Lung microvascular endothelial cell (primary cell): ENCODE measurements at places on chromosomes 4 and X. TPM values are rescaled to one million over a fixed set of nuclear protein-coding genes. Genes with fewer than 3 reads are reported as not detected.

The RHOXF2 gene
- not detected in 2 replicates for total RNA-seq

- no peak for DNase-seq
These were observed 54.7 kb upstream of the RBM47 start for GRCh38 chr4:40684404-40684803.

- DNase-seq, result no peak
These were observed 226.7 kb downstream of the ARHGAP10 start for GRCh38 chr4:147958489-147959065.

DNA sequence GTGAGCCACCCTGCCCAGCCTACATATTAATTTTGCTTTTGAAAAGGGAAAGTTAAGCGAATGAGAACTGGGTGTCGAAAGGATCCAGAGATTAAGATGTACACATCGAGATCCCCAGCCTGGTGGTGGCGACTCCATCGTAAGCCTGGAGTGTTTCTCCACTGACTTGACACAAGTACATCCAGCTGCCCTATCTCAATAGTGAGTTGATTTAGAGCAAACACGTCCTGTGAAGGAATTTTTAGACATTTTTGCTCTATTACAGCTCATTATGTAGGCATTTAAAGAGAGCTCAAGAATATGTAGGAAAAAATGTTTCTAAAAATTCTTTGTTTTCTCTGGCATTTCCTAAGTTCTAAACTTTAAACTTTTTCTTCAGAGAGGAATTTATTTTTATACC, 11.7 kb upstream of the CLDN34 start:
- DNase-seq, result no peak

The HPSE gene
- total RNA-seq, result 4.4 and 7.3 TPM in 2 replicates

The TMEM35A gene
- 0.99 and 4.8 TPM in 2 replicates for total RNA-seq

- no peak for DNase-seq
These were observed 1213.4 kb downstream of the STIM2 start for GRCh38 chr4:28073860-28074555.

GRCh38 chrX:41737065-41737464, 13.1 kb downstream of the GPR82 start:
- DNase-seq, result no peak

GRCh38 chr4:15376145-15376544, 51.7 kb upstream of the C1QTNF7 start:
- no peak for DNase-seq

DNA sequence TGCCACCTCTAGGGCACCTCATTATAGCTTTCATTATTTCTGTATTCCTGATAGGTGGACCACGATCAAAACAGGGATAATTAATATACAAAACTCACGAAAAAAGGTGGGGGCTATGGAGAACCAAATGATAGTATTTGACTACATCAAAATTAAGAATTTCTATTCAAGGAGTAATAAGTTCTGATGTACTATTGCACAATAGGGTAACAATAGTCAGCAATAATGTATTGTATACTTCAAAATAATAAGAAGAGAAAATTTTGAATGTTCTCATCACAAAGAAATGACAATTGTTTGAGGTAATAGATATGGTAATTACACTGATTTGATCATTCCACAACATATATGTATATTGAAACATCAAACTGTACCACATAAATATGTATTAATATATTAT, 327.3 kb upstream of the TRAM1L1 start:
- DNase-seq, result no peak

DNA sequence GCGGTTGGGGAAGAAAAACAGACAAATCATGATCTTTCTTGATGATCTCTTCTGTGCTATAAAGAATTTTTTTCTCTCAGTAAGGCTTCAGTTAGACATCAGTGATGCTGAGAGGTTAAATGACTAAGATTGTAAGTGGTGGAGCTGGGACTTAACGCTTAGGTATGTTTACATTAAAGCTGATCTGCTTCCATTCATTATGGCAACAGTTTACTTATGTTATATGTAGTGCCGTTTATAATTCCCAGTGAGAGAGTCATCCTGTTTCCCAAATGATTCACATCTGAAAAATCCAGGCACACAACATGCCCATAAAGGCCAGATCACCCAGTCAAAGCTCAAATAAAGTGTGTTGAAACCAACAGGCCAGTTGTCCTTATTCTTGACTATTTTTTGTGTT, 50.1 kb downstream of the CENPVL3 start:
- peak; percentile 2 for DNase-seq

DNA sequence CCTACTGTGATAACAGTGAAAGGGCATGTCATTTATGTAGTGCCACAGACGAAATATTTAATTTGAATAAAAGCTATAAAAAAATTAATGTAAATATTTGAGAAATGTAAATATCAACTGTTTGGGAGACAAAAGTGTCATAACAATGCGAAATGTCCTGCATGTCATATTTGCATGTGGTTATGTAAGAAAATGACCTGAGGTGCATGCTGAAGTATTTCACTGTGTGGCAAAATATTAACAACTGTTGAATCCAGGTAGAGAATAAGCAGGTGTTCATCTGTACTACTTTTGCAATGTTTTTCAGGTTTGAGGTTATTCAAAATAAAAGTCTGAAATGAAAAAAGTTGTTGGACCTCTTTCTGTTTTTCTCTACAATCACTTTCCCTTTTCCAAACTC, 30.9 kb downstream of the PROM1 start:
- no peak for DNase-seq

GRCh38 chrX:140983730-140984129, 18.7 kb upstream of the SPANXB1 start:
- DNase-seq, result no peak

The HMGB3 gene
- 24.4 and 25.3 TPM in 2 replicates for total RNA-seq

- peak; percentile 27 for DNase-seq
These were observed 20.5 kb downstream of the MAOB start for GRCh38 chrX:43861750-43862149.

- DNase-seq, result no peak
These were observed 70.5 kb downstream of the GATB start for GRCh38 chr4:151690164-151690870.

GRCh38 chr4:13928214-13928613, 300.7 kb upstream of the BOD1L1 start:
- DNase-seq, result no peak

DNA sequence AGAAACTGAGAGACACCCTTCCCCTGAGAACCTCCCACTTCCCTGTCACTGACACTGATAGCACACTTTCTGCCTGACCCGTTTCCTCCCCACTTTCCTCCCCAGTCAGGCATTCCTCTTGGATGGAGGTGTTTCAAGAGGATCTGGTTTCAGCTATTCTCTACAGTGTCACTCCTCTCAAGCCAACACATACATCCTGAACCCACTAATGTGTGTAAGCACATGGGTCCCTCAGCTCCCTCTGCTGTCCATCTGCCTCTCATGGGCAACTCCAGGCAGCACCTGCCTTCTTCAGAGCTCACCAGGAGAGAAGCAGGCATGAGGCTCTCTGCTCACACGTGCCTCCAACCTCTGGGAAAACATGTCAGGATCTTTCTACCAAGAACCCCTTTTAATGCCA, 207.6 kb downstream of the NAF1 start:
- no peak for DNase-seq

The ADRA2C gene
- total RNA-seq, result under 0.01 TPM in 2 replicates

The TLR7 gene
- not detected in 2 replicates for total RNA-seq

GRCh38 chr4:20538905-20539304, 161.4 kb upstream of the PACRGL start:
- no peak for DNase-seq

GRCh38 chr4:7503559-7504249, 69.0 kb upstream of the PSAPL1 start:
- no peak for DNase-seq

- DNase-seq, result no peak
These were observed 26.2 kb downstream of the JADE1 start for GRCh38 chr4:128835498-128836222.

The FAM184B gene
- not detected in 2 replicates for total RNA-seq

DNA sequence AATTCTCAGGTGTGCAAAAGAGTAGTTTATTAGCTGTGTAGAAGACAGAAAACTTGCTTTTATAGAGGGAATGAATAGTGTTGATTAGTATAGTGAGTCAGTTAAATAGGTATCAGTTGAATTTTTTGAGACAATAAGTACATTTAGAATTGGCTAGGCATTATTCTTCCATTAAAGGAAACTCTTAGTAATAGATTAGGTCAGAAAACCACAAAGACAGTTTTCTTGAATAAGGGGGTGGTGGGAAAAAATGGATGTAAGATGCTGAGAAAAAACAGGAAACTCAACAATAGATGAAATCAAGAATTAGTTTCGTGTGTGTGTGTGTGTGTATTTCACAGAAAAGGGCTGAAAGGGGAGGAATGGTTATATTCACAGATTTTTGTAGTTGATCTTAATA, 16.8 kb downstream of the CD38 start:
- no peak for DNase-seq

The NPY1R gene
- under 0.01 TPM in 1 of 2 replicates, not detected in the other for total RNA-seq

- no peak for DNase-seq
These were observed 100.0 kb downstream of the CCSER1 start for GRCh38 chr4:90227177-90227576.

- DNase-seq, result peak; percentile 4
These were observed 46.3 kb downstream of the SPANXD start for GRCh38 chrX:141652286-141652685.

DNA sequence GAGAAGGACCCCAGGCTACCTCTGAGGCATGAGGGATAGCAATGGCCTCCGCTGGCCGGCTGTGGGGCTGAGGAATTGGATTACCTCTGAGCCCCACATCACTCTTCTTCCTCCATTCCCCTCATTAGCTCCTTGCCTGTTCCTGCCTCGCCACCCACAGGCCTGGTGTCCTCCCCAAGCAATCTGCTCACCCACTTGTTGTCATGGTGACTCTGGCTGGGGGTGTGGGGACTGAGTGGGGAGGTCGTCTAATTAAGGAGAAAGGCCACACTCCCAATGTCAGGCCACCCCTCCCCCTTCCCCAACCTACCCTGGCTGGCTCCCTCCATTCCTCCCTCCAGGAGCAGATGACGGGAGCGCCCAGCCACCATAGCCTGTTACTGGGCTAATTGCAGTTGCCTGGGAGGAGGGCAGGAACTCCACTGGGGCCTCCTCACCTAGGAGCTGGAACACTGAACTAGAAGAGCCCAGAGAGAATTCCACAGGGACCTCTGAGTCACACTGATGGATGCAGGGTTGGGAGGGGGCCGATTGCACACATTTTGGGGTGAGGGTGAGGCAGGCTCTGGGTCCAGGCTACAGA, 20.7 kb downstream of the NALF2 start:
- no peak for DNase-seq

GRCh38 chr4:184937030-184937710, 81.1 kb upstream of the HELT start:
- peak; percentile 4 for DNase-seq

The CHM gene
- 14.6 and 20.2 TPM in 2 replicates for total RNA-seq

GRCh38 chrX:150184491-150184890, 178.6 kb upstream of the MAMLD1 start:
- DNase-seq, result peak; percentile 41

DNA sequence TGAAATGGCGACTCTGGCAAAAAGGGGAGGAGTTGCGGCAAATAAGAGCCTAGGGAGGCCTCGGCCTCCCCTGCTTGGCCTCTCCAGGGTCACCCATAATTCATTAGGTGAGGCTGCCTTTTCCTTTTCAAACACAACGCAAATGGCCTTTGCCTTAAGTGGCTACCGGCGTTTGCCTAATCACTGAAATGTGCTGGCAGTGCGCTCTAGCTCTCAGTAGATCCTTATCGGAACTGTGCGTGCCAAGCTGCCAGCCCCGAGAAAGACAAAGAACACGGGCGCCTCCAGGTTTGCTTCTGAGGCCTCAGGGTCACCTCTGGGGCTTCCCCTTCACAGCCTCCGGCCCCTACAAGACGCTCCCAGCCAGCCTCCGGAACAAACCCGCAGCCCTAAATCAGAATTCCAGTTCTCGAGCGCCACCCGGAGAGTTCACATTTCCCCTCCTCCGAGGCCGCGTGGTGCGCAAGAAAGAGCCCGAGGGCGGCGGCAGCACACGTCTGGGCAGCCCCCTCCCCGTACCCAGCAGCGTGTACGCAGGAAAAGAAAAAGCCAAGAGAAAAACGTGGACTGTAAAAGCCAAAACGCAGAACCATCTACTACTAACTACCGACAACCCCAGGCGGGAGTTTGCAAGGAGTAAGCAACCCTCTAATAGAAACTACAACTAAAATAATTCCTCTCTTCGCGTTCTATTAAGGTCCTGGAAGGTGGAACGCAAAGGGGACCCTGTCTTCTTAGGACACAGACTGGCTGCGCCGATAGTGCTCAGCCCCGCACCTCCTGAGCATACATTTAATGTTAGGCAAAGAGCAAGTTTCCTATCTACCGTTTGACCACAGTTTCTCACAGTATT, 76.5 kb upstream of the BCOR start:
- peak; percentile 54 for DNase-seq

- DNase-seq, result no peak
These were observed 28.2 kb upstream of the RASSF6 start for GRCh38 chr4:73648478-73648877.

The CXorf58 gene
- total RNA-seq, result not detected in 2 replicates

The GUCY1A1 gene
- 12.9 and 14.4 TPM in 2 replicates for total RNA-seq

GRCh38 chr4:137519406-137519805, 12.9 kb downstream of the PCDH18 start:
- no peak for DNase-seq

The OPRPN gene
- not detected in 2 replicates for total RNA-seq

The N4BP2 gene
- 4.6 and 5.6 TPM in 2 replicates for total RNA-seq

DNA sequence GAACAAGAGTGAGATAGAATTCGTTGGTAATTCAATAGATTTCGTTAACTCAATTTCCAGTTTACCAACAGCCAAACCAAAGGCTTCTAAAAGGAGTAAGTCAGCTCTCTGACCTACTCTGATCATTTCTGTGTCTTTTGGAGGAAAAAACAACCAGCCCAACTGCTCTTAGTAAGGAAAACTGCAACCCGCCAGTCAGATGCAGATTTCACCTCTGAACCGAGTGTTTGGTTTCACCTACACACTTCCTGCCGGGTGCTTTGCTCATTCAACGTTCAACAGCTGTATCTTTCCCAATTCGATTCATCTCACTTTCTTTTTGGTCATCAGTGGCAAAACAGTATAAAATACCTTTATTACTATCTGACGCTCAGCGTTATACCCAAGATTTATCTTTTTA, 24.5 kb downstream of the TMSB4X start:
- peak; percentile 66 for DNase-seq

DNA sequence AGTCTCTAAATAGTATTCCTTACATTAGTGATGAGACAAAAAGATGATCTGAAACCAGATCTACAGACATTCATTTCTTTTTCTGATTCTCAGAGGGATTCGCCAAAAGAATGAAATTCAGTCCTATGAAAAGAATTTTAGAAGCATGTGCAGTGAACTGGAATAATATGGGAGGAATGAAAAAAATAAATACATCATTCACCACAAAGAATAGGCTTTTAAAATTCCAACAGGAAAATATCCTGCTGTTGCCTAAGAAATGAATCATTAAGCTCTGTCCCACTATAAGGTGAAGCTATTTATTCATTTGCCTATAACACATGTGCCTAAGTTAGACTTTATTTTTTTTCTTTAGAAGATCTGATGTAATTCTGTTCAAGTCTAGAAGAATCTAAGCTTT, 165.9 kb downstream of the IL15 start:
- DNase-seq, result no peak
